ENCODE measurements at places on chromosomes 5 and 9.
A peak's percentile ranks its signal among the peaks of the same experiment; 100 is the strongest.

- peak; percentile 88 for DNase-seq
Observed at GRCh38 chr5:171342362-171343111, 33.5 kb downstream of the TLX3 start.

DNA sequence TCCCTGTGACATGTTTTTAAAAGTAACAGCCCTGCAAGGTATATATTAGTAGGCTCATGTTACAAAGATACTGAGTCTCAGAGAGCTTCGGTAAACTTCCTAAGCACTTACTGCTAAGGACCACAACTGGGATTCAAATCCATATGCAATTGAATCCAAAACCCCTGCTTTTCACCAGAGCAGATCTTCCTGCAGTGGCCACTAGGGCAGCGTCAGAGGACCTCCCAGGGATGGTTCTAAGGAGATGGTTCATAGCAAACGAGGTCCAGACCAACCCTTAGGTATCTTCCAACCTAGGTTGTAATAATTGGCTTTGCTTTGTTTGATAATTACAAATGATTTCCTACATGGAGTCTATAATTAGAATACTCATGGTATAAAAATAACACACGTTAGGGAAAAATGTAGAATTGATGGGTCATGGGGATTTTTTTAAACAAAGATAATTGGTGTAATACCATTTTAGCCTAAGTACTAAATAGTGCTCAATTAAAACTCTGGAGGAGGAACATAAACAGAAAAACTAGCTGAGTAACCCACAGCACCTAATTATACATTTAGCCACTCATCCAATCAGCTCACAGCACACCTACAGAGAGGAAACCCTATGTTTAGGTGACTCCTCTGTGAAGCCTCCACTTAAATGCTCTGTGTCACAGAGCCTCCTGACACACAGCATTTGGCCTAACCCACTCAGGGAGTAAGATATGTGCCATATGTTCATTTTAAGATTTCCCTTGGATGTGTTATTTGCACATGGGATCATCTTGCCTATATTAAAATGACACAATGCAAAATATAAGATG, 10.0 kb upstream of the CAST start:
- peak; percentile 42 for DNase-seq

DNA sequence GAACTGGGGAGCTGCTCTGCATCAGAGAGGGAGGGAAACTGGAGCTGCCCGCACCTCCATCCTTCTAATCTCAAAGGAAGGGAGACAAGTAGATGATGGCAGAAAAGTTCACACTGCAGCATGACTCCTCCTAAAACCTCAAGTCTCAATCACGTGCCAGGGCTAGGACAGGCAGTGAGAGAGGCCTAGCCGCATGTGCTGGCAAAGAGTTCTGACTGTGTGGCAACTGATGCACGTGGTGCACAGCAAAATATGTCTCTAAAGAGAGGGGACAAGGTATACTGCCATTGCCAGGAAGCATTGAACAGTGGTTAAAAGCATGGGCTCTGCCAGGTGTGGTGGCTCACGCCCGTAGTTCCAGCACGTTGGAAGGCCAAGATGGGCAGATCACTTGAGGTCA, 38.1 kb downstream of the FBXO10 start:
- DNase-seq = no peak

- no peak for DNase-seq
Observed at GRCh38 chr9:93218671-93219420, 34.9 kb downstream of the WNK2 start.

All from hematopoietic multipotent progenitor cell treated with erythropoietin and hydrocortisone succinate and interleukin-3 and kit ligand, for 6 days (in vitro differentiated cells).